Stimulated activated CD4-positive, alpha-beta T cell treated with anti-CD3 and anti-CD28 coated beads, TNF-alpha, amount 100 ng/mL, for 24 hours (primary cell): ENCODE measurements at places on chromosomes 12 and 14.

DNA sequence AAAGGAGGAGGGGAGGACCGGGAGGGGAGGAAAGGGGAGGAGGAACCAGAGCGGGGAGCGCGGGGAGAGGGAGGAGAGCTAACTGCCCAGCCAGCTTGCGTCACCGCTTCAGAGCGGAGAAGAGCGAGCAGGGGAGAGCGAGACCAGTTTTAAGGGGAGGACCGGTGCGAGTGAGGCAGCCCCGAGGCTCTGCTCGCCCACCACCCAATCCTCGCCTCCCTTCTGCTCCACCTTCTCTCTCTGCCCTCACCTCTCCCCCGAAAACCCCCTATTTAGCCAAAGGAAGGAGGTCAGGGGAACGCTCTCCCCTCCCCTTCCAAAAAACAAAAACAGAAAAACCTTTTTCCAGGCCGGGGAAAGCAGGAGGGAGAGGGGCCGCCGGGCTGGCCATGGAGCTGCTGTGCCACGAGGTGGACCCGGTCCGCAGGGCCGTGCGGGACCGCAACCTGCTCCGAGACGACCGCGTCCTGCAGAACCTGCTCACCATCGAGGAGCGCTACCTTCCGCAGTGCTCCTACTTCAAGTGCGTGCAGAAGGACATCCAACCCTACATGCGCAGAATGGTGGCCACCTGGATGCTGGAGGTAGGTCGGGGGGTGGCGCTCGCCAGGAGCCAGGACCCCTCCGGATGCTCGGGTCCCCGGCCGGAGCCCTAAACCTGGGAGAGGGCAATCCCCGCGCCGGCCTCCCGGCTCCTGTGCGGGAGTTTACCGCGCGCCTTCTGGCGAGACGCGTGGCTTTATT is at the start of gene CCND2:
Gene CCND2 (plus strand): TSS at position 111 of the 744 bp plus-strand sequence. CDS start 279 bp downstream, at position 390.
- DNase-seq = peak; percentile 62

GRCh38 chr14:105145381-105146180 is 23.0 kb downstream of the JAG2 start:
- DNase-seq = no peak

DNA sequence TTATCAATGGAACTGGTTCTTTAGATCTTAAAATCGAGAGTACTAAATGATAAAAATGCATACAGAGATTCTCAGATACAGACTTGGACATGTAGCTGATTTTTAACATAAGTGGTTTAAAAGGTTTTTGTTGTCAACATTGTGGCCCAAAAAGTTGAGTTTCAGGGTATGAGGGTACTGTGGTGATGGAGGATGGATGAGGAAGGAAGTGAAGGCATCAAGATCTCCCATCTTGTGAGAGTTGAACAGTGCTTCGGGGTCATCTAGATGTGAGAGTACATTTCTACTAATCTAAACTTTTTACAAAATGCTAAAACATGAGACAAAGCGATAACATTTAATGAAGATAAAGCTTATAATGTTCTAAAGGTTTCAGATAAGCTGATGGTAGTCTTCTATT is 452.6 kb downstream of the PCNX1 start:
- DNase-seq = no peak

GRCh38 chr14:80213602-80214001 is 2.3 kb upstream of the DIO2 start:
- no peak for DNase-seq

DNA sequence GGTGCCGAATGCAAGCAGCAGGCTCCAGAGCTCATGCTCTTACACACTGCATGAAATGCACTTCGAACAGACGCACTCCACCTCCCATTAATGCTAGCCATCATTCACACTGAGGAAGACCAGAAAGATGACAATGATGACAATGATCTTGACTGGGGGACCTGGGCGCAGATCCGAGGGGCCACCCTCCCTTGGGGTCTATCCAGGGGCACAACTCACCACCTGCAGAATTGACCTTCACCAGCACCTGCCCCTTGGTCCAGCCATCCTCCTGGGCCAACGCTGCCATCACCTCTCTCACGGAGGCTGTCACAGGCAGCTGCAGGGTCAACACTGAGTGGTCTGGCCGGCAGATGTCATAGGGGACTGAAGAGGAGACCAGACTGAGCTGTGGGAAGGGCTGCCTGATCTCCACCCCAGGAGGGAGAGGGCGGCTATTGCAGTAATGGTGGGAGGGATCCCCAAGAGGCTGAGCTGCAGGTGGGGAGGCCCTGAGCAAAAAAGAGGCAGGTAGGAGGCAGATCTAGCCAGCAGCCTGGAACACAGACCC is 15.3 kb downstream of the RAPGEF3 start:
- no peak for DNase-seq

DNA sequence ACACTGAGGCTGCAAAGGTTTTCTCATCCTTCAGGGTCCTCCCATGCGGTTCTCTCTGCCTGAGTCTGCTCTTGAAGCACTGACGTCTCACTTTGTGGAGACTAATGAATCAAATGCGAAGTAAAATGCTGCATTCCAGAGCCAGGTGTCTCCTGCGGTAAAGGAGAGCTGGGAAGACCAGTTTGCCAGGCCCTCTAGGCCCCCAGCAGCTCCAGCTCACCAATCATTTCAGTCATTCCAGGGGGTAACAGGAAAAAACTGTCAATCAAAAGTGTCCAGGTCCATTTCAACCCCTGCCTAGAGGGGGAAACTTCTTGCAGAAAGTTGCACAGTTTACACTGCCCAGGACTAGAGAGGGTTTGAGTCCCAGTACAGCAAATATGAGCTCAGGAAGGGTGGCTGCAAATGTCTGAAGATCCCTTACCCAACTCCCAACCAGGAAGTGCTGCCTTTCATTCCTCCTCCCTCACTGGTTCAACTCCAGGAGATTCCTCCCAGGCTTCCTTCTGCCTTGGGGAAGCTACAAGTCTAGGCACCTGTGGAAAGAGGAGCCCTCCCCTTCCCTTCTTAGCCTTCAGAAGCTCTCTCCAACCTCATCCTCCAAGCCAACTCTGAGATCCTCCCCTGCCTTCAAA is 2.7 kb upstream of the NXPH4 start:
- no peak for DNase-seq

- no peak for DNase-seq
Measured at GRCh38 chr12:118591-118990, 52.0 kb downstream of the IQSEC3 start.

DNA sequence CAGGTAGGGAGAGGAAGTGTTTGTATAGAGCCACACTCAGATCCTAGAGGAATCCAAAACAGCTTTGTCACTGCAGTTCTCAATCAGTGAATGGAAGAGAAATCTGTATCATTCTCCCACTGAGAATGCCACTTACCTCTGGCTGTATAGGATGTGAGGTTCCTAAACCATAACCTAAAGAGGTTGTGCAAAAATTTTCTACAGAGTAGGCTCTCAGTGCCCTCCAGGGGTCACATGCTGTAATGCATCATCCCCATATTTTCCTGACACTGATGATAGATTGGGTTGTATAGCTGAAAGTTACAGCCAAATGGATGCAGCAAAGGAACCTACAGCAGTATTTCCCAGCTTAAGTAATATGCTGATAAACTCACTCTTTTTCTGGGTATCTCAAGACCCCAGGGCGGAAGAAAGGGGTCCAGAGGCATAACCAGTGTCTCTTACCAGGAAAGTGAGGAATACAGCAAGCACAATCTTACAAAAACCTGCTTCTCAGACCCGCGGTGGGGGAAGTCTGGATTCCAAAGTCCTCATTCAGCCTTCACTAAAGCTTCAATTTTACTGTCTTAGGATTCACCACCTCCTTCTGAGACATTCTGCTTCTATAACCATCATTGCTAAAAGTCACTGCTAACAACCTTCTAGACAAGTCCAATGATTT is 3.8 kb downstream of the BCDIN3D start:
- no peak for DNase-seq

DNA sequence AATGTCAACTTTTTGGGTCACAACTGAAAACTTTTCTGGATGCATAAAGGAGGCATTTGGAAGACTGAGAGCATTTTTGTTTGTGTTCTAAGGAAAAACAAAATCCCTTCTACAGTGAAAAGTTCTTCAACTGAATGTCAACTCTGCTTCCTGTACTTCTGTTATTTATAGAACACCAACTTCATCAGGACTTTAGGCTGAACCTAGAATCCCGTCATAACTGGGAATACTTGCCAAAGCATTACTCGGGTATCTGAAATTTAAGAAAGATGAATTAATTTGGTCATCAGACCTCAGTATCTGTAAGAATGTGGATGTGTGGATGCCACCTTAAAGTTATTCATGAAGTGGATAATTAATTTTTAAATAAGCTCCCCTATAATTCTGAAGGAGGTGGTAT is 73.2 kb downstream of the FERMT2 start:
- DNase-seq = no peak

DNA sequence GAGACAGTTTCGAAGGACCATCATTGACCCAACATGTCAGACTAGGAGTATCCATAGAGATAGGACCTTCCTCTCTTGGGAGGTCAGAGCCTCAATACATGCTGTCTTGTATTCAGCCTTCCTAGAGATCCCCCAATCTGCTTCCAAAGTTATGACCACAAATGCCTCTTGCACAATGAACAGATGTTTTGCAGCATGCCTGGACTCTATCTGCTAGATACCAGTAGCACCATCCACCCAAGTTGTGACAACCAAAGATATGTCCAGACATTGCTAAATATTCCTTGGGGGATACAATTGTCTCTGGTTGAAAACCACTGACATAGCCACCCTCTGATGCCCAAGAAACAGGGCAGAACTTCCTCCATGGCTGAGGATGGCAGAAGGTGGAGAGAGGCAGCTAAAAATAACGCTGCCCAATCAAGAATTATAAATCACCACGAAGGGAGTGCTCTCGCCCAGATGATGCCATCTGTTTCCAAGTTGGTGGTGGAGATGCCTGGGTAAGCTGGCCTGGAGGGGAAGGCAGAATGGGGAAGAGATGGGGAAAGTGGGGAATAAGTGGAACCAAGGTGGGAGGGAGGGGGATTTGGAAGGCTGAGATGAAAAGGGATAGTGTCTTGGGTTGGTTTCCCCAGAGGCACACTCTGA is 42.9 kb upstream of the NOS1 start:
- DNase-seq = no peak

DNA sequence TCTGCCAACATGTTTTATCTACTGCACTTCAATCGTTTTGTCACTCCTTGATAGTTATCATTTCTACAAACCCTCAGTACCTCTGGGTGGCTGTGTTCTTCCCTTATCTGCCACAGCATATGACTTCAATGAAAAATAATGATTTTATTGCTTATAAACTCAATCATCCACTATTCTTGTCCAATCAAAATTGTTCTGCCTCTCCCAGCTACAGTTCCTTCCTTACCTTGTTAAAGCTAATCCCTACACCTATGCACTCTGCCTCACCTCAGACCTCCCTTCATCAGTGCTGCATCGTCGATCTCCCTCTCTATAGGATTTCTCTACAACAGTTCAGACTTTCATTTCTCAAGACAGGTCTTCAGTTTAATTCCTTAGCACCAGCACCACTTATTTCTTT is 58.8 kb downstream of the ERGIC2 start:
- DNase-seq = no peak

DNA sequence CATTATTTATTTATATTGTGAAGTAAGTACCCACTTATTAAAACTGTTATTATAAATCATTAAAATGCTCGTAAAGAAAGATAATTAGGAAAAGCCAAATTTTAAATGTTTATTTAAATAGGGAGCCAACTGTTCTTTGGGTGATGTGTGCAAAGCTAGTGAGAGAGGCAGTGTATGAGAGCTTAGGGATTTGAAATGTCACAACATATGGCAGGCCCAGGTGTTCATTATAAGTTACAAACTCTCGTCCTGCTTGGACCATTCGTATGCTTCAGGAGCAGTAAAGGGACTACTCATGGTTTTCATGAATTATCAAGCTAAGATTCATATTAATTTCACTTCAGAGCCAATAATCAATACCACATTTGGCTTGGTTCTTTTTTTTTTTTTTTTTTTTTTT is 154.5 kb downstream of the TGFB3 start:
- DNase-seq = no peak

- no peak for DNase-seq
Measured at GRCh38 chr12:105949391-105949790, 189.4 kb downstream of the NUAK1 start.

DNA sequence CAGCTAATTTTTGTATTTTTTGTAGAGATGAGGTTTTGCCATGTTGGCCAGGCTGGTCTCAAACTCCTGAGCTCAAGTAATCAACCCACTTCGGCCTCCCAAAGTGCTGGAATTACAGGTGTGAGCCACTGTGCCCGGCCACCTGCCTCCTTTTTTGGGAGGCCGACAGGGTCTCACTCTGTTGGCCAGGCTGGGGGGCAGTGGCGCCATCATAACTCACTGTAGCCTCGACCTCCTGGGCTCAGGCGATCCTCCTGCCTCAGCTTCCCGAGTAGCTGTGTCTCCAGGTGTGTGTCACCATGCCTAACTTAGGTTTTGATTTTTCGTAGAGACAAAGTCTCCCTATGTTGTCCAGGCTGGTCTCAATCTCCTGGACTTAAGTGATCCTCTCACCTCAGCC is 70.7 kb downstream of the AACS start:
- no peak for DNase-seq

- no peak for DNase-seq
Measured at GRCh38 chr14:45185100-45185814, 49.5 kb downstream of the FANCM start.

GRCh38 chr12:45655186-45655585 is 74.3 kb upstream of the ARID2 start:
- DNase-seq = peak; percentile 2

DNA sequence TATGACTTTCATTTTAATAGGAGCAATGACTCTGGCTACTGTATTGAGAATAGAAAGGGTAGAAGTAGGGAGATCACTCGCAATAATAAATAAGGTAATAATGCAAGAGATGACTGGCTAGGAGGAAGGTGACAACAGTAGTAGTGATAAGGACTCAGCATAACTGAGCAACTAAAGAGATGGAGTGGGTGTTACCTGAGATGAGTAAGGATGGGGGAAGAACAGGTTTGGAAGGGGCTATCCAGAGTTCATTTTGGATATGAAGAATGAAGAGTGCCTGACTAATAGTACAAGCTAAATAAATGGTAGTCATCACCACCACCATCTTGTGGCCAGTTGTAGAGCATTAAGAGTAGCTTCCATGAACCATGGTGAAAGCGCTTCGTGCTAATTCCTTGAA is 101.1 kb downstream of the RPS6KA5 start:
- DNase-seq = no peak

DNA sequence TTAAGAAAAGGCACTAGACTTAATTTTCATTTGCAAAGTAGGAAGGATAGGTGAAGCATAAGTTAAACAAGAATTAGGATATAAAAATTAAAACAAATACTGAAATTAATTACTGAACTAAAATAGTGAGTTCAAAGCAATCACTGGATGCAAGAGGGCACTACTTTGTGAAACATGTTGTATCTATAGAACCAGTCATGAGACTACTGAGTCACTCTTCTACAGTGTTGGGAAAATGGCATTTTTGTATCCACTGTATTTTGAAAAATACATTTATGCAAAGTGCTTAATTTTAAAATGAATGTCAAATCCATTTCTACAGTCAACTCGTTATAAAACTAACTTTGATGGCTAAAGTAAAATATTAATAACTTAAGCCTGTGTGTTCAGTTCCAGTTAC is 47.9 kb downstream of the SEL1L start:
- DNase-seq = no peak

GRCh38 chr14:87139299-87139698 is 853.7 kb downstream of the GALC start:
- DNase-seq = no peak
